ENCODE measurements at places on chromosomes 7 and 10.

DNA sequence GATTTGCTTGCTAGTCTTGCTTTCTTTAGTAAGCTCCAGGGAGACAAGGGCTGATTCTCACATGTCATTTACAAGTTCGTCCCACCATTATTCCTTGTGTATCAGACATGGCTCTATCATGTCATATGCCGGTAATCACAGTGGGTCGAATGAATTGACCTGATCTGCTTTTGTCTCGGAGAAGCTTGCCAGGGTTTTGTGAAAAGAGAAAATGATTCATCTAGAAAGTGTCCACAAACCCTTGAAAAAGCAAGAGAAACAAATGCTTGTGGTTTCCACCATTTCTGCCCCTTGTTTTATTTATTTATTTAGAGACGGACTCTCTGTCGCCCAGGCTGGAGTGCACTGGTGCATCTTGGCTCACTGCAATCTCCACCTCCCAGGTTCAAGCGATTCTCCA is 278.5 kb downstream of the TCF7L2 start:
- no peak for DNase-seq

- no peak for DNase-seq
Observed at GRCh38 chr7:30201161-30201666, 66.4 kb downstream of the MTURN start.

DNA sequence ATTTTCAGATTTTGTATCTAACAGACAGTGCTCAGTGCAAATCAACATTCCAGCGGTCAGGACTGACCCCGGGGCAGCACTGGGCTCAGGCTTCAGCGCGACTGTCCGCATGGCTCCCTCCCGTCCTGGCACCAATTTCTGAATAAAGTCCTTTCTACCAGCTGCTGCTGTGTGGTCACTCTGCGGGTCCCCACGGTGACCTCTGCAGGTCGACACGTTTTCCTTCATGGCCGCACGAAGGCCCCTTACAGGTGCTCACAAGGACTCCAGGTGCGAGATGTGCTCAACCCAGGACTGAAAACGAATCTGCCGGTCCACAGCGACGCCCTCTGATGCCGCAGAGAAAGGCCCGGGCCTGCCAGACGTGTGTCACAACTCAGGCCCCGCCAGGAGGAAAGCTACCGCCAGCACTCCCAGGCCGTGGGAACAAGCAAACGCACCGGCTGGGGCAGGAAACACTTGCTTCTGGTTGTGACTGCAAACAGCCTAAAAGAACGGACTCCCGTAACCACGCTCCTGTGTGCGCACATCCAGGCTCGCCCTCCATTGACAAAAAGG is 3.7 kb upstream of the UTF1 start:
- no peak for DNase-seq

DNA sequence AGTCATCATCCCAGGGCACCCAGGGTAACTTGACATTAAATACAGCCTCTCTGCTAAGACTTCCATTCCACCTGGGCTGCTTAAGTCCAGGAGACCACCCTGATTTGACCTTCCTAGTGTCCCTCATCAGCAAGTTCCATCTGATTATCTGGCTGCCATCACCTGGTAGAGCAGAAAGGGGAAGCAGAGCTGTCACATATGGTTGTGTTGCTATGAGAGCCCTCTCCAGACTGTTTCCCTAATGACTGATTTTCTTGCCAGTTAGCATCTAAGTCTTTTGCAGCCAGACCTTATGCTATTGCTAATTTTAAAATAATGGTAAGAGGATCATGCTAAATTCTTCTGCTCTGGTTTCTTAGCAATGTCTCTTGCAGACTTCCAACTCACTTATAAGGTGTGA is 38.7 kb downstream of the KCNH2 start:
- DNase-seq = no peak

DNA sequence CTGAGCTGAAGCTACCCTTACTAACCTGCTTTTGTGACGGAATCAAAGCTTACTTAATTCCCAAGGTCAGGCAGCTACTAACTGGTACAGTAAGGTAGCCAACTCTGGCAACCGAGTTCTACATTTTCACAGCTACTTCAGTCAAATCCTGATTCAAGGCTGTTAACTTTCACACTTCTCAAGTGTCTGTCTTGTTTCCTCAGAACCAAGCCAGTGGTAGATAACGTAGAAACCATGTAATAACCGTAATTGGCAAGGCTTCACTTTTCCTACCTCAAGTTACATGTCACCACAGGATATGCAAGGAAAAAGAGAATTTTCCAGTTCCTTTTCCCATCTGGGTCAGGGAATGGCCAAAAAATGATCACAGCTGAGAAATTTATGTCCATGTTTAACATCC is 746.7 kb downstream of the NRG3 start:
- no peak for DNase-seq

- DNase-seq = no peak
Observed at GRCh38 chr10:132158122-132158741, 28.5 kb upstream of the DPYSL4 start.

DNA sequence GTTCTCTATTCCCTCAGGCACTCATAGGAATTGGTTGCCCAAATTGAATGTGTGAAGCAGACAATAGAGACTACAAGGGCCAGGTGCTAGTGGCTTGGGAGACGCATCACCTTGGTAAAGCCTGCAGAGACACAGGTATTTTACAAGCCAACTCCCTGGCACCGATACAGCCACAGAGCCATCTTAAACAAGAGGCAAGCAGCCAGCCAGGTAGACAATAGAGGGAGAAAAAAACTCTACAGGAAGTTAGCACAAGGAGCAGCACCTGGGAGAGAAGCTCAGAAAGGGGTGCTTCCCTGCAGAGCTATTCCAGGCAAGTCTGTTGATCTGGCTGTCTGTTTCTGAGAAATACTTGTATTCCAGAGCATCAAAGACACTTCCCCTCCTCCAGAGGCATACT is 43.0 kb upstream of the CDK1 start:
- no peak for DNase-seq

GRCh38 chr10:17599089-17599488 is 18.1 kb downstream of the HACD1 start:
- peak; percentile 33 for DNase-seq

GRCh38 chr10:4765428-4765827 is 60.6 kb upstream of the AKR1E2 start:
- no peak for DNase-seq

DNA sequence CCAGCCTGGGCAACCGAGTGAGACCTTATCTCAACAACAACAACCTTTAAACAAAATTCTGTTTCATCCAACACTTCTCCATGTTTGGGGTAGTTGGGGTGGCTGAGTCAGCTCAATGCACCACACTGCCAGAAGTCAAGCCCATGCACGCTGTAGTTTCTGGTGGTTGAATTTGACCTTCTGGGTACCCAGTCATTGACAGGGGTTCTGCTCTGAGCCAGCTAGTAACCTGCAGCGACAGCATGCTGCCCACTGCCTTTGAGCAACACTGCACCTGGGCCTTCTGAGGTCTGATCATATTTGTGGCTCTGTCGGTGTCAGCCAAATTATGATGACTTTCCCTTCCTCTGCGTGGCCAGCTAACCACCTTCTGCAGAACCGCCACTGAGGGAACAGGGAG is 84.6 kb upstream of the ZNF438 start:
- no peak for DNase-seq

DNA sequence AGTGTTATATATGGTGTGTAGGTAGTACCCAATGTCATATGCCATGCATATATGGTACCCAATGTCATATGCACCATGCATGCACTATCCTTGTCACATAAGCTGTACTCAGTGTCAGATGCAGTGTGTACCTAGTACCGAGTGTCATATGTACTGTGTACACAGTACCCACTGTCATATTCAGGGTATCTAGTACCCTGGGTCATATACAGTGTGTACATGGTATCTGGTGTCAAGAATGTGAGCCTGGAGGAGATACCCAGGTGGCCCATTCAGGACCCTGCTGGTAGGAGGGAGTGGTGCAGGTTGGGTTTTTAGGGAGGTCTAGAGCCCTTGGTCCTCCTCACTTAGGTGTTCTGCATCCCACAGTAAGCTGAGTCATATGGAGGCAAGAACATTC is 1.8 kb downstream of the ZMYND11 start:
- peak; percentile 32 for DNase-seq

- DNase-seq = no peak
Observed at GRCh38 chr10:76644476-76644875, 993.1 kb downstream of the KCNMA1 start.

DNA sequence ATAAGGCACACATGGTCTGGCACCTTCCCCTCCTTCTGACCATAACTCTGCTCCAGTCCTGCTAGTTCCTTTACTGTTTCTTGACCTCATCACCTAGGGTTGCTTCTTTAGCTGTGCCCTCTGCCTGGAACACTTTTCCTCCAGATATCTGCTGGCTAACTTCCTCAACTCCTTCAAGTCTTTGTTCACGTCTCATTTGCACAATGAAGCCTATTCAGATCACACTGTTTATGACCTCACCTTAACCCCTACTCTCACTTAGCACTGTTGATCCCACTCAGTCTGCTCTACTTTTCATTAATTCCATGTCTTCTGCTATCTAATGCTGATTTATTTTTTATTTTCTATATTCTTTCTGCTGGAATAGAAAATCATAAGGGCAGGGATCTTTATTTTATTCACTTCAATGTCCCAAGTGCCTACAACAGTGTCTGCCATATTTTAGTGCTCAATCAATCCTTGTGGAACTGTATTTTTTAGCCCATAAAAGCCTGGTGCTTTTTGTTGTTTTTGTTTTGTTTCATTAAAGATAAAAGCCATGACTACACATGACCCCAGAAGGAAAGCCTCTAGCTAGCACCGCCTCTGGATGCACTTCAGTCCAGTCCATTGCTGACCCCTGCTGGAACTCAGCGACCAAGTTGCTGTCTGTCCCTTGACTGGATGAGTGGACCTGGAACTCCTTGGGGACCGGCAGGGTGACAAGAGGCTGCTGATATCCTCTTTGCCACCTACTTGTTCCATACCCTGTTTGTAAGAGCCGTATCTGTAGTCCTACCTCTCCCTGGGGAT is 12.3 kb downstream of the KLF14 start:
- peak; percentile 86 for DNase-seq

- no peak for DNase-seq
Observed at GRCh38 chr10:58781873-58782488, 269.3 kb downstream of the BICC1 start.

DNA sequence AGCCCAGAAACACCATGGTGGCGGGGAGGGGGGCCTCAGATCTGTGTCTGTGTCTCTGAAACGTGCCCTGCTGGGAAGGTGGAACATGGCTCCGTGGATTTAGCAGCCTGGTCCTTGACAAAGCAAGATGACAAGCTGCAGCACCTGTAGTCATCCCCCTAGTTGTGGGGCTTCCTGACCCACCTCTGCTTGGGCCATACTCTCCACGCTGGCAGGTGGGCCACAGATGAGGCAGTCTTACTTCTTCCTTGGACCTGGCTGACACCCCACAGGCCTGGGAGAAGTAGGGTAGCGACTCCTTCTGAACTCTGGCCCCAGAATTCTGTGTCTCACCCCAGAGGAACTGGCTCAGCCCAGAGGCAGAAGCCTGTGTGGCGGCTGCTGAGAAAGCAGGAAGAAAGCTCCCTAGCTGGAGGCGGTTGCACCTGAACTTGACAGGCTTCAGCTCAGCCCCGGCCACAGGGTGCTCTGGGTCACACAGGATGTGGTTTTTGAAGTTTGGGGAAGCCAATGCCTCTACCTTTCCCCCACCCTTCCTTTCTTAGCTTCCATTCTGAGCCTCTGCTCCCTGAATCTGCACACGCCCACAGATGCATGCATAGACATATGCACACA is 113.9 kb downstream of the ABLIM1 start:
- no peak for DNase-seq

- no peak for DNase-seq
Observed at GRCh38 chr7:103932389-103932788, 57.1 kb downstream of the RELN start.

- peak; percentile 63 for DNase-seq
Observed at GRCh38 chr7:27147199-27148030, at the start of gene HOXA6. Gene HOXA6 (minus strand): TSS chr7:27147774. CDS start chr7:27147749, 25 bp downstream.

DNA sequence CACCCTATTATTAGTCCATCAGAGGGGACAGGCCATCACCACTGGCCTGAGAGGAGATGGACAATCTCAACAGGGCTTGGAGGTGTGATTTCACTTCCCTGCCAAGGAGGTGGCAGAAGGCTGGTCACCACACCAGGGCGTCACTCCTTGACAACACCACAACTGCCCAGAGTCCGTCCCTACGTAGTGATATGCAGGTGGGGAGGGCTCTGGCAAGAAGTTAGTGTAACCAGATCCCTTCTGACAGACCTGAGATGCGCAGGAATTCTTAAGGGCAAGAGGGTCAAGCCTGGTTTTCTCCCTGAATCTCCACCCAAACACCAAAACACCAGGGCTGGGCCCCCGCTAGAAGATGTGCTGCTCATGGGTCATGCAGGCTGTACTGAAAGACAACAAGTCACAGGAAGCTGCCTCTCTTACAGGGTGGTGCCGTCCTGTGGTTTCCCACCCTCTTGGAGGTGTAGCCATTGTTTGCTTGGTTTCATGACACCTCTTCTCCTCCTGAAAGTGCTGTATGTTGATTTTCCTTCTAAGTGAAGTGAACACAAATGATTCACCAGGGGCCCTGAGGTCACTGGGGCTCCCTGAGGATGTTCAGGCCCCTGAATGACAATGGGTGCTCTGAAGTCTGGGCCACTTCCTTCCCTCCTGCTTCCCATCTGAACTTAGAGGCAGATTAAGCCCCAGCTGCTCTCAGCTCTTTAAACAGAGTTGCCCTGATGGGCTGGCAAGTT is 27.1 kb downstream of the ATXN7L1 start:
- no peak for DNase-seq

GRCh38 chr10:128979405-128979804 is 487.6 kb upstream of the MGMT start:
- no peak for DNase-seq

- no peak for DNase-seq
Observed at GRCh38 chr7:16801111-16801542, 3.7 kb downstream of the AGR2 start.

GRCh38 chr10:80515511-80515910 is 22.2 kb upstream of the SH2D4B start:
- no peak for DNase-seq

GRCh38 chr10:121002586-121003205 is 151.5 kb downstream of the WDR11 start:
- DNase-seq = peak; percentile 30

- no peak for DNase-seq
Observed at GRCh38 chr10:14047431-14047830, 283.3 kb downstream of the FRMD4A start.

DNA sequence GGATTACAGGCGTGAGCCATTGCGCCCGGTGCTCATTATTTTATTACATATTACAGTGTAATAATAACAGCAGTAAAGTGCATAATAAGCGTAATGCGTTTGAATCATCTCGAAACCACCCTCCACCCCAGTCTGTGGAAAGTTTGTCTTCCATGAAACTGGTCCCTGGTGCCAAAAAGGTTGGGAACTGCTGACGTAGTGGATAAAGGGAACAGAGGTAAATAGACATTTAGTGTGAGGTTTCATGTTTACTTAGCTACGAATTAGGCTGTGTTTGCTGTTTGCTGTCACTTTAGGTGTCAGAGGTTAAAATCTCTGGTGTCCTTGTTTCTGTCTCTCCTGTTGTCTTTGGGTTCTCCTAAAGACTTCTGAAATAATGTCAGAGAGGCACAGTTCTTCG is 60.3 kb upstream of the SLC39A12 start:
- DNase-seq = no peak

- no peak for DNase-seq
Observed at GRCh38 chr10:19577807-19578206, 238.4 kb upstream of the PLXDC2 start.

Measured in body of pancreas (tissue), 4 donors.